Osteocyte (in vitro differentiated cells): ENCODE measurements at places on chromosomes 6 and 20. TPM values are rescaled to one million over a fixed set of nuclear protein-coding genes. Genes with fewer than 3 reads are reported as not detected.
A peak's percentile ranks its signal among the peaks of the same experiment; 100 is the strongest.

DNA sequence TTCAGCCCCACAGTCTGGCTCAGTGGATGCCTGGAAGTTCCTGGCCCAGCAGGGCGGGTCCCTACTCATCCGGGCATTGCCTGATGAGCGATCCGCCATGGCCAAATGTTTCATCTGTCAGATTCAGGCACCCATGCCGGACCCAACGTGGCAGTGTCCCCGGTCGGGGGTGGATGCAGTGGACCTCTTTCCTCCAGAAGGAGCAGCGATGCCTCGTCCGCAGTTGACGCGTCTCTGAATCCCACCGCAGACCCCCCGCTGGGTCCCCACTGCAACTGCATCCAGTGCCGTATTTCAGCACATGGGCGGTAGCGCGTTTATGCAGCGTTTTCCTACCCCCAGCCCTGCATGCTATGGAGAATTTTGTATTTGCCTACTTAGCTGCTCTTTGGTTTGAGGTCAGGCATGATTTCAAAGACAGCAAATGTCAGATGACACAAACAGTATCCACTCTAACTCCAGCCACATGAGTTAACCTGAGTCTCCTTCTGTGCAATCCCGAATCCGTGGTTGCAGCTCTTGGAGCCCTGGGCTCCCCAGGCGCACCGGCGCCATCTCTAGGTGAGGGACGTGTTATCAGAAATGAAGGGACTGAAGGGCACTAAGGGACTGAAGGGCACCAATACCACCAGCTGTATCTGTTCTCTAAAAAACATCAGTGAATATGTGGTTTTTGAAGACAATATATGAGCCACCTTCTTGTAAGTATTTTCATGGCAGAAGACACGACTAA lies 72.6 kb upstream of the THBS2 start:
- no peaks in the 10 kb centered on the region for H3K4me1 ChIP-seq
- H3K27me3 ChIP-seq = peaks cover 16% of the 10 kb centered on the region
- no peak overlapping the region for H3K27ac ChIP-seq
- no peak overlapping the region for H3K4me3 ChIP-seq
- no peak for DNase-seq

Gene SH3BGRL2
- total RNA-seq = 1.5 and 1.9 TPM in 2 replicates

Gene IL17F
- total RNA-seq = not detected in 2 replicates

Gene BPIFB1
- total RNA-seq = not detected in 2 replicates

GRCh38 chr6:156953479-156954146 lies 176.4 kb downstream of the ARID1B start:
- peak overlapping the region; percentile 97 for H3K27ac ChIP-seq
- peaks cover 63% of the 10 kb centered on the region for H3K4me1 ChIP-seq
- DNase-seq = no peak
- no peaks in the 10 kb centered on the region for H3K27me3 ChIP-seq
